Right lung (tissue), 10 donors: ENCODE measurements at places on chromosomes 2 and 18. TPM values are rescaled to one million over a fixed set of nuclear protein-coding genes. Genes with fewer than 3 reads are reported as not detected.
A peak's percentile ranks its signal among the peaks of the same experiment; 100 is the strongest.

The MBOAT2 gene
- polyA plus RNA-seq = 67.1 TPM

The NR4A2 gene
- polyA plus RNA-seq = 5.2 TPM

The ZNF521 gene
- 56.8 TPM for polyA plus RNA-seq

The SNTG2 gene
- 0.54 TPM for polyA plus RNA-seq

The DSC3 gene
- polyA plus RNA-seq = 0.52 TPM

The ABCG5 gene
- 0.46 TPM for polyA plus RNA-seq

The LBH gene
- 129 TPM for polyA plus RNA-seq

The MGAT4A gene
- 11.5 TPM for polyA plus RNA-seq

The GKN2 gene
- 1.8 TPM for polyA plus RNA-seq

The OSR1 gene
- 38.2 TPM for polyA plus RNA-seq

The KCNE4 gene
- 3.7 TPM for polyA plus RNA-seq

The NEMP2 gene
- 22.7 TPM for polyA plus RNA-seq

DNA sequence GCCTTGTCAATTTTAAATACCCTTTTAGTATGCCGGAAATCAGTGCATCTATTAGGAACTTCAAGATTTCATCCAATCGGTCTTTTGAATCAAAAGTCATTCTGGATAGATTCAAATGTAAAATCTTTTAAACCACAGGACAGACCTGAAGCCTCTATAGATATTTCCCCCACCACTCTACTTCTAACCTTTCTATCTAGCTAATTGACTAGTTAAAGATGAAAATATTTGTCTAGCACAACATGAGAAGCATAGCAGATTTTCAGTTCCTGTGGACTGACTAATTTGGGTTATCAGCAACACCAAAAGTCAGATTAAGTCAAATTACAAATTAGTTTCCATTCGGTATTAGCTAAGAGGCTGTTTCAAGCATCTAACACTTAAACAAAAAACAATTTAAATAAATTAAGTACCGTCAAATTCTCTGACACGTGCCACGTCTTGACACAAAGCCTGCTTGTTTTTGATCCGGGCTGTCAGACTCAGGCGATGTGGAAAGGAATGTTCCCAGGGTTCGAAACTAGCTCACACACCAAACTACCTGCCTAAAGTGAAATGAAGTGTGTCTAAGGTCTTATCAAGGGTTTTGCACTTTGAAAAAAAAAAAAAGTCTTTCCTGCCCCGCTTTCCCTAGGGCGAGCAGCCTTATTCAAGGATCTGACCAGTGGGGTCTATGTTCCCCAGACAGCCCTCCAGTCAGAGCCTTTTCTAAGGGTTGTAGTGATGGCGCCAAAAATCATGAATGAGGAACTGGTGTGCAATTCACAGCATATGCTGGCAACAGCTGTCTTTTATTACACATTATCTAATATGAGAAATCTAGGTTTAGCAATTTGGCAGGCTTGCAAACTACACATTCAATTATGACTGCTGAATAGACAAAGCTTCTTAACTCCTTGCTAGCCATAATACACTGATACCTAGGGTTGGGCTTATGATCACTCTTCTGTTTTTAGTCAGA, 4.7 kb downstream of the CYTIP start:
- DNase-seq = peak; percentile 50

DNA sequence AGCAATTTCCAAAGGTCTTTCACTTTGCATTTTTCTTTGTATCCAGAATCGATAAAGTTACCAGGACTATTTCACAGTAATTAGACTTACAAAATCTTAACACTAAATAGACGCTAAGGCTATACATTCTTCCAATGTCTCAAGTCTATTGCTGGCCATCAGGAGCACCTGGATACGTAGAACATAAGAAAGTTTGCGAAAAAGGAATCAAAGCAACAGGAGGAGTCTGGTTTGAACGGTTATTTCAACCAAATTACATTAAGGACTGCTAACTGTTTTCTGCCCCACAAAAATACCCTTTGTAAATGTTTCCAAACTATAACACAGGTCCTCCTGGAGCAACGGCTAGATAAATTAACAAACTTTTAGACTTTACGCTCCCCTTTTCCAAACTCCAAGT, 1.4 kb upstream of the HNRNPA3 start:
- DNase-seq = no peak

DNA sequence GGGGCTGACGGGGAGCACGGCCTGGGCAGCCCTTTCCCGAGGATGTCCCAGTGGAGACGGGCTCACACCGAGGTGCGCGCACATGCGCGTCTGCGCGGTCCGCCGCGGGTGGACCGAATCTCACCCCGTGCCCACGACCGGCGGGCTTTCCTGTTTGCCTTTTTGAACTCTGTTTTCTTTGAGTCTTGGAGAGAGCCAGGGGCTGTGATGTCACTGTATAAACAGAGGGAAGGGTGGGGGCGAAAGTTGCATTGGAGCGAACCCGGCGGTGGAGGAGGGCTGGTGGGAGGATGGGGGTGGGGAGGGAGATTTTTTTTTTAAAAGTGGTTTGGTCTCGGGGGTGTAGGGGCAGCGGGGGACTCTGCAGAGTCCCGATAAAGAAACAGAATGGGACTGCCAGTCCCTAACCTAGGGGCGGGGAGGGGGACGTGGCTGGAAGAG, 141.2 kb upstream of the CTAGE1 start:
- DNase-seq = peak; percentile 81

DNA sequence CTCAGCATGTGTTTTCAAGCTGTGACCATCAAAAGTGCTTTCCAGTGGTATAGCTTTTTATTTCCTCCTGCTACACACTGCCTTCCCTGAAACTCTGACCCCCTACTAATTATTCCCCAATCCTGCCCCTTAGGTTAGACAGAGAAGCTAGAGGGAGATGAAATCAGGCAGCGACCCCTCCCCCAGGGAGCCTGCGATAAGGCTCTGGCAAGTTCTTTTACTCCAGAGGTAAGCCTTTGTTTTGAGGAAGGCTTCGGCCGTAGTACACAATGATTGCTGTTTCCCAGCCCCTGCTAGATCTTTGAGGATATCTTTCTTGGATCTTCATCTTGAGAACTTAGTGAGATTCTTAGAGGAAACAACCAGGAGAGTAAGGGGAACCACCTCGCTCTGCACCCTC, 33.5 kb upstream of the NOL4 start:
- DNase-seq = no peak

DNA sequence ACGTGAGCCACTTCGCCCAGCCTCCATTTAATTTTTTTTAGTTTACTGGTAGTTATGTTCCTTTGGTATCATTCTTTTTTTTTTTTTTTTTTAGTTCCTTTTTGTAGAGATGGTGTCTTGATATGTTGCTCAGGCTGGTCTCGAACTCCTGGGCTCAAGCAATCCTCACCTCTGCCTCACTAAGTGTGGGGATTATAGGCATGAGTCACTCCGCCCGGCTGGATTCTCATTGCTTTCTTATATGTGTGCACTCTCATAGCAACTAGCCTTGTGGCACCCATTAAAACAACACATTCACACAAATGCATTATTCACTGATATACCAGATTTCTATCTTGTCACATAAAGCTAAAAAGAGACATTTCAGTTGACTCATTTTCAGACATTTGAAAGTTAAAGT, 4.2 kb downstream of the TTC27 start:
- no peak for DNase-seq

DNA sequence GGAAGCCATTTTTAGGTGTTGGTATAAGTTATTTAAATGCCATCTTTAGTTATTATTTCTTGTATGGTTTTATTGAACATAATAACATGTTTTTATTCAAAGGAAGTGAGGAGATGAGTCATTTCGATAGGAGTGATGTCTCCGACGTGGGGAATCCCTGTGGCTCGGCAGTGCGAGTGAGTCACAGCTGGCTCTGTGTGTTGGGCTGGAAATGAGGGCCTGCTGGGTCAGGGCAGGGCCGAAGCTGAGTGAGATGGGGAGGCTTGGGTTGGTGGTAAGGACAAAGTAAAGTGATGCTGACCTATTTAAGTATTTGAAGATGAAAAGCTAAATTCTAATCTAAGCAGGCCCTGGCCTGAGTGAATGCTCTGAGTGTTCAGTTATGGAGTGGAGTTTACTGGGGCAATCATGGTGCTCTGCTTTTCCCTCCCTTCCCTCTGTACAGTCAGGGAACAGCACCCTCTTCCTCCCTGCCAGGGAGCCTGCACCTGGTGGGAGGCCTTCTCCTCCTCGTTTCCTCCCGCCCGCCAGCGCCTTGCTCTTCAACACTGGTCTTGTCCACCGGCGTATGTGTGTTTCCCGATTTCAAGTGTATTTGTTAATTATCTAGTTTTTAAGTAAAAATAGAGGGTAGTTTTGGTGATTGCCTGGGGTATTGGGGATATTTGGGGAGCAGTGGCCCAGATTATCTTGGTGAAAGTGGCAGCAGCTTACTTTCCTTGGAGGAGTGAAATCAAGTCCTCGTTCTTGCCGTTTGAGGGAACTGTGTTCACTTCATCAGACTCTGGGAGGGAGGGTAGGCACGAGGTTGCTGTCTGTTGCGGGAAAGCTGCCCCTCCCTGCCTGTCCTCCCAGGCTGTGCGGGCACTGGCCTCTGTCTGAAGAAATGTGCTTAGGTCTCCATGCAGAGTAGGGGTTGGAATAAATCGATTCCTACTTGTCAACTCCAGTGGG, 157.0 kb downstream of the LDLRAD4 start:
- no peak for DNase-seq

- no peak for DNase-seq
Measured at GRCh38 chr2:234488913-234489451, 7.9 kb downstream of the ARL4C start.

GRCh38 chr2:143730155-143730952, 601.1 kb downstream of the ARHGAP15 start:
- no peak for DNase-seq

DNA sequence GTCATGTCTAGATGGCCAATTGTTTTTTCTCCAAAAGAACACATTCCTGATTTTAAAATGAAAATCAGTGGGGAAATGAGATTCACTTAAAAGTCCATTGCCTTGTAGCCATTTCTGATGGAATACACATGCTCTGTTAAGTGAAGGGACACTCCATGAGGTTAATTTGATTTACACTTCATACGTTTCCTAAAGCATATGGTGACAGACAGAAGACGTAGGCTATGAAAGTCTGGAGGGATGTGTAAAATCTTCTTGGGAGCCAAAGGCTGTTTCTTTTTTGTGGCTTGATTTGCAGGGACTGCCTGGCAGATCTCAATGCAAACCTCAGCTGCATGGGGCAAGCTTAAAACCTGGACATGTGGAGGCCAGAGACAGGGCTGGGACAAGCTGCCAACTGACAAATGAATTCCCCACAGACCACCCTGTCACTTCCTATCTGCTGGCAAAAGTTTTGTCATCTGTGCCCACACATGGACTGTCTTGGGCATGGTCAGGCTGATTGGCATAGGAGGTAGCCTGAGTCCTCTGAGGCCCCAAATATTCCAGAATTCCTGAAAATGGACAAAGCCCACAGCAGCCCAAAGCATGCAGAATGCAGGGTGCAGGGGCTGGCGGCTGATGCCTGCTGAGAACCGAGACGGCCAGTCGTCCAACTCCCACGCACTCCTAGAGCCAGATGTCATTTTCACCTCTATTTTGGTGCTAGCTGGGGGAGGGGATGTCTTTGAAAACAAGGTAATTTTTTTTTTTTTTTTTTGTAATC, 73.9 kb downstream of the SDC1 start:
- no peak for DNase-seq

GRCh38 chr2:21658269-21658668, 534.5 kb downstream of the TDRD15 start:
- no peak for DNase-seq

DNA sequence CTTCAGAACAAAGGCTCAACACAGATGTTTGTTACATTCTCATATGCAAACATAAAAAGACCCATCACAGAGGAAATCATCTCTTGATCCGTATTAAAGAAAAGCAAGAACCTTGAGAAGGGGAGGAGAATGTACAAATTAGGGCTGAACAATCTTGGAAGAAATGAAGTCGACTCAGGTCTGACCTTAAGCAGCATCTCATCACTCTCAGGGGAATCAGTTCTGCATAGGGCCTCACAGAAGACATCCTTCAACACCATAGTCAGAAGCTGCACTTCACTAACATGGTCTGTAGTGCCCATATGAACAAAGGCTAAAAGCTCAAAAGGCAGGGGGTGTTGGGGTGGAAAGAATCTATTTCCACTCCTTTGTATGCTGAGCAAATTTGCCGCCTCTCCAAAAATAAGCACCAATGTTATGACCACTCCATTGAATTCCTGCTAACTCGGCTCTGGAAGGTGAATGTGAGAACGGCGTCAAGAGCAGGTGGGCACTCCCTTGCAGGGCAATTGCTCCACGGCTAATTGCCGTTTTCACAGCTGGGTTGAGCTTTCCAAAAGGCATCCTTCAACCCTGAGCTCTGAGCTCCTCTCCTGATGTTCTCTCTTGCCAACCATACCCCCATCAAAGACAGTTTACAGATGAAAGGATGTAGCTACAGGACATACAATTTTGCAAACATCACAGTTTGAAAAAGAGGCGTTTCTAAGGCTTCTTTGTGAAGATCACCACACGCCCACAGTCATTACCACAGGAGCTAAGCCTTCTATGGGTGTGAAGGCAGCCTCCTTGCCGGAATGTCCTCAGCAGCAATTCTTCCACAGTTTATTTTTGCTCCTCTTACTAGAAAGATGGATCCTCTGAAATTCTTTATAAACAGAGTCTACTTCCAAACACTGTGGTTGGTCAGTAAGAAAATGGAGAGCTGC, 10.0 kb downstream of the KLF7 start:
- DNase-seq = no peak

GRCh38 chr2:205161156-205161839, 521.0 kb upstream of the NRP2 start:
- DNase-seq = no peak

DNA sequence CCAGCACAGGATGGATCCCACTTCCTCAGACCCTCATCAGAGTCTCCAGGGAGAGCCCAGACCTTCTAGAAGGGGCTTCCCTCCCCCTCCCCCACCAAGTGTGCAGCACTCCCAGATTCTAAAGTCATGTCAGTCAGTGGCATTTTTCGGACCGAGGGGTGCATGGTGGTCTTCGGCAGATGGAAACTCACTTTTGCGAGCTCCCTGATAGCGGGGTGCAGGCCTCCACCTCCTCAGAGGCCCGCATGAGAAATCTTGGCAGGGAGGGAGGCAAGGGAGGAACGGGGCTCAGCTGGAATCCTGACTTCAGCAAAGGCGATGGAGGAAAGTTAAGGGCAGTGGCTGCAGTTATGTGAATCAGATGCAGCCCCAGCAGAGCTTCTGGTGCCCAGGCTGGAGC, 58.2 kb downstream of the LONRF2 start:
- DNase-seq = no peak

GRCh38 chr2:102005989-102006885, 14.5 kb downstream of the IL1R2 start:
- DNase-seq = no peak

- peak; percentile 21 for DNase-seq
Measured at GRCh38 chr2:205543937-205544702, 138.2 kb upstream of the NRP2 start.

DNA sequence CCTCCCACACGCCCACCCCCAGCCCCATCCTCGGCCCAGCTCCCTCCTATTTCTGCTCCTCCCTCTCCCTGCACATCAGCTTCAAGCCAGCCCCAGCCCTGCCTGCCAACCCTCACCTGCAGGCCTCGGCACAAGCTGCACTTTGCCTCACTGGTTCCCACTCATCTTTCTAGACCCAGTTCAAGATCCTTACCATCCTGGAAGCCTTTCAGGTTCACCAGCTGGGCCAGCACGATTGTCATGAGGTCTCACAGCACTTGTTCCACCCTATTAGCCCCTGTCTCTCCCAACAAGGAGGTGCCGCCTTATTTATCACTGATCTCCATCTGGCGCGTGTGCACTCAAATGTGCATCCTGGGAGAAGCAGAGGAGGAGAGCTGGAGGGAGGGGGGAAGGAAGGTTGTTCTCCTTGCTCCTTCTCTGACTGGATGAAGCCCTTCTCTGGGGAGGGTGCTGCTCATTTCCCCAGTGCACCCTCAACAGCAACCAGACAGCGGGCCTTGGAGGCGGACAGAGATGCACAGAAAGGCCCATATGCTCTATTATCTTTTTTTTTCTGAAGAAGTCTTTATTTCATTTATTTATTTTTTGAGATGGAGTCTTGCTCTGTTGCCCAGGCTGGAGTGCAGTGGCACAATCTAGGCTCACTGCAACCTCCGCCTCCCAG, 15.5 kb upstream of the BIN1 start:
- no peak for DNase-seq
